ENCODE measurements at places on chromosomes 7 and 10.
A peak's percentile ranks its signal among the peaks of the same experiment; 100 is the strongest.

DNA sequence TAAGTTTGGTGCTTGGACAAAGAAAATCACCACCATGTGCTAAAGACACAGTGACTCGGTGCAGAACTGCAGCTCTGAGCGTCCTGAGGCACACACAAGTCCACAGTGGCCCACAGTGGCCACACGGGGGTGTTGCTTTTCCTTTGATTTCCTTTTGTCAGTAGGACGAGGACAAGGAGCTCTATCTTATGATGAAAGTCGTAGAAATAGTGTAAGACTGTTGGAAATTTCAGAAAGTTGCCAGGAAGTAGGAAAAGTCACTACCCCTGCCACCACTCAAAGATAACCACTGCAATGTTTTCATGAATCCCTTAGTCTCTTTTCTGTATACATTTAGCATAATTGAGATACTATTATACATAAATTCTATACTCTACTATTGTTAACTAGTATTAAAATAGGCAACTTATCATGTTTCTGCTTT lies 146.0 kb downstream of the TNS3 start:
- DNase-seq, result no peak

GRCh38 chr7:300048-300447 lies 10.1 kb downstream of the FOXL3 start:
- DNase-seq, result no peak

GRCh38 chr10:57952741-57953140 lies 315.0 kb downstream of the IPMK start:
- DNase-seq, result no peak

GRCh38 chr10:130807721-130808120 lies 503.8 kb downstream of the TCERG1L start:
- DNase-seq, result no peak

DNA sequence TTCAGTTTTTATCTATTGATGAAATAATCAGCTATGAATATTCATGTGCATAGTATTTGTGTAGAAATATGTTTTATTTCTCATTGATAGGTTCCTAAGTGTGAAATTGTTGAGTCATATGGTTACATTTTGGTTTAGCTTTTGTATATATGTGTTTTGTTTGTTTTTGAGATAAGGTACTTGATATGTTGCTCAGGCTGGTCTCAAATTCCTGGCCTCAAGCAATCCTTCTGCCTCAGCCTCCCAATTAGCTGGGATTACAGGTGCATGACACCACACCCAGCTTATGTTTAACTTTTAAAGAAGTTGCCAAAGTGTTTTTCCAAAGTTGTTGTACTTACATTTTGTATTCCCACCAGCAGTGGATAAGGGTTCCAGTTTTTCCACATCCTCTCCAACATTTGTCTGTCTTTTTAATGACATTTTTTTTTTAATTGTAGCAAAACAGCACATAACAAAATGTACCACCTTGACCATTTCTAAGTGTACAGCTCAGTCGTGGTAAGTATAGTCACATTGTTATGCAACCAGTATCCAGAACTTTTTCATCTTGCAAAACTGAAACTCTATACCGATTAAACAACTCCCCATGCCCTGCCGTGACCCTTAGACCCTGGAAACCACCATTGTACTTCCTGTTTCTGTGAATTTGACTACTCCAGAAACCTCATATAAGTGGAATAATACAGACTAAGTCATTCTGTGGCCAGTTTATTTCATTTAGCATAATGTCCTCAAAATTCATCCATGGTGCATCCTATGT lies 12.6 kb upstream of the UBE2D1 start:
- DNase-seq, result no peak

DNA sequence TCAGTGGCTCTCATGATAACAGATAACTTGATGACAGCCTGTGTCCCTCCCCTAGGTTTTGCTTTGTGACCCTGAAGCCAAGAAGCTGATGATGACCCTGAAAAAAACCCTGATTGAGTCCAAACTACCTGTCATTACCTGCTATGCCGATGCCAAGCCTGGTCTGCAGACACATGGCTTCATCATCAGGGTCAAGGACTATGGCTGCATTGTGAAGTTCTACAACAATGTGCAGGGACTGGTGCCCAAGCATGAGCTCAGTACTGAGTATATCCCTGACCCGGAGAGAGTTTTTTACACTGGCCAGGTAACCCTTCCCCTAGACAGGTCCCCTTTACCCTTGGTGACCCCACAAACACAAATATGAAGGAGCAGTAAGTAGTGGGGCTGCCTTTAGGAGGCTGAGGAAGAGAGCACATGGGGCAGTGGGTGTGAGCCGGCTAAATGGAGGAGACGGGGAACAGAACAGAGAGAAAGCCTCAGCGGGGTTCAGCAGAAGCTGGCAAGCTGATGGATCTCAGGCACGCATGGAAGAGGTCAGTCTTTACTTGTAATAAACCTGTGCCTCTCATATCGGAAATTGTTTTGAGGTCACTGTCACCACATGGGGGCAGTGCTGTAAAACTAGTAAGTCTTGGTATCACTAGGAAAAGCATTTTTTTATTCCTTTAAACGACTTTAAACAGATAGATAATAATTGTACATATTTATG lies 20.2 kb downstream of the PDCD11 start:
- peak; percentile 14 for DNase-seq
